Activated CD4-positive, alpha-beta T cell treated with anti-CD3 and anti-CD28 coated beads for 36 hours (primary cell): ENCODE measurements at places on chromosomes 13 and 19. TPM values are rescaled to one million over a fixed set of nuclear protein-coding genes. Genes with fewer than 3 reads are reported as not detected.

DNA sequence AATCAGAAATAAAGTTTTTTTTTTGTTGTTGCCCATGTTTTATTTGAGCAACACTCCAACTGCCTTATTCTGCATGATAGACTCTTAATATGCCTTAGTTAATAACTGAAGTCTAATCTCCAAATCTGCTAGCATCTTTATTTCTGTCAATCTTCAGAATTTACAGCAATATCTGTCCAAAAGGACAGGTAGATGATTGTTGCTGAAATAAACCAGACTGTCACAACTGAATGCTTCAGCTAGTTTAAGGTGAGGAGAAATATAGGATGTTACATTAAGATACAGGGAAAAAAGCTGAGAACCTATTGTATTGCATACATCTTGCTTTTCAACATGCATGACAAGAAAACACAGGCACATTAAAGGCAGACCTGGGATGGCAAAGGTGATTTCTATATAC is 204.3 kb downstream of the SLITRK1 start:
- no peak overlapping the region for H3K27ac ChIP-seq
- H3K36me3 ChIP-seq, result no peaks in the 10 kb centered on the region
- no peak for DNase-seq
- H3K4me1 ChIP-seq, result no peaks in the 10 kb centered on the region
- no peak overlapping the region for H3K4me3 ChIP-seq

- H3K36me3 ChIP-seq, result no peaks in the 10 kb centered on the region
- H3K4me3 ChIP-seq, result peak overlapping the region; percentile 74
- peak overlapping the region; percentile 14 for H3K27ac ChIP-seq
- H3K4me1 ChIP-seq, result peaks cover 44% of the 10 kb centered on the region
- no peaks in the 10 kb centered on the region for H3K27me3 ChIP-seq
Measured at GRCh38 chr19:45442778-45443461, 19.2 kb upstream of the ERCC1 start.

DNA sequence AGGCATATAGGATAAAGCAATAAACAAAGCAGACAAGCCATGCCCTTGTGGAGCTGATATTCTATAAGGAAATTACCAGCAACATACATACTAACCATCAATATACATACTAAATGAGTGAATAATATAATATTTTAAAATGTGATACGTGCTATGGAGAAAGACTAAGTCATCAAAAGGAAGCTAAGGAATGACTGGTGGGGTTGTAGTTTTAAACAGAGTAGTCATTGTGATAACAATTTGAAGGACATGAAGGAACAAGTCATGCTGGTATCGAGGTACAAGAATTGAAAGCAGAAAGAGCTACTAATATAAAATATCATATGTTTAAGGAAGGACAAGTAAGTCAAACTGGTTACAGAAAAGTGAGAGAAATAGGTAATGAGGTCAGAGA is 894.9 kb upstream of the PCDH9 start:
- no peak overlapping the region for H3K27ac ChIP-seq
- H3K4me1 ChIP-seq, result no peaks in the 10 kb centered on the region
- H3K27me3 ChIP-seq, result no peaks in the 10 kb centered on the region

DNA sequence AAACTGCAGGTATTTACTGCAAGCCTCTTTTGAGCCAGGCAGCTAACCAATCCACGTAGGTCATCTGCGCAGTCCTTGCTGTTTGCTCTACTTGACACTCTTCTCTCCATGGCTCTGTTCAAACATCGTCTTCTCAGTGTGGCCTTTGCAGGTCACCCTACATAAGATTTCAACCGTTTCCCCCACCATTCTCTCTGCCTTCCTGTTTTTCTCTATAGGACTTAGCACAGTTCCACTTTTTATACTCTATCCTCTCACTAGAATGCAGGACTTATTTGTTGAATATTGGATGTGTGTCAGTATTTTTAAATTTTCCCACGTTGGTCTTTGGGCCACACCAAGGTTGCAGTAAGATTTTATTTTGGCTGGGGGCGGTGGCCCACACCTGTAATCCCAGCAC is 1.7 kb upstream of the FBXW9 start:
- DNase-seq, result no peak
- no peaks in the 10 kb centered on the region for H3K27me3 ChIP-seq
- H3K4me1 ChIP-seq, result peaks cover 11% of the 10 kb centered on the region
- H3K36me3 ChIP-seq, result peaks cover 30% of the 10 kb centered on the region
- peak overlapping the region; percentile 48 for H3K27ac ChIP-seq
- peak overlapping the region; percentile 25 for H3K4me3 ChIP-seq

DNA sequence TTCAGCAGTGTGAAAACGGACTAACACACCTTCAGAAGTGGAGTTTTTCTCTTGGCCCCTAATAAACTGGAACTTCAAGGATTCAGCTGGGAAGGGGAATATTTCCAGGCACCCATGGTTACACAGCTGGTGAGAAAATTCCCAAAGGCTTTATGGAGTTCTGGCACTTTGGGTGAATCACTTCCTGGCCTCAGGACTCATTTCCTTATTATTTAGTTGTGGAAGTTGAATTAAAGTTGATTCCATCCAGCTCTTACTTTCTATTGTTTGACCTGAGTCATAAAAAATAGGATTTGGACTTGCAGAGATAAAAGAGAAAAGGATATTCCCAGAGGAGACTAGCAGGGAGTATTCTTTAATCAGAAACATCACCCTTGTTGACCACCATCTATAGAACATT is 882.1 kb downstream of the UQCRFS1 start:
- H3K27me3 ChIP-seq, result no peaks in the 10 kb centered on the region
- no peak for DNase-seq
- no peak overlapping the region for H3K4me3 ChIP-seq
- no peak overlapping the region for H3K27ac ChIP-seq
- H3K4me1 ChIP-seq, result no peaks in the 10 kb centered on the region

DNA sequence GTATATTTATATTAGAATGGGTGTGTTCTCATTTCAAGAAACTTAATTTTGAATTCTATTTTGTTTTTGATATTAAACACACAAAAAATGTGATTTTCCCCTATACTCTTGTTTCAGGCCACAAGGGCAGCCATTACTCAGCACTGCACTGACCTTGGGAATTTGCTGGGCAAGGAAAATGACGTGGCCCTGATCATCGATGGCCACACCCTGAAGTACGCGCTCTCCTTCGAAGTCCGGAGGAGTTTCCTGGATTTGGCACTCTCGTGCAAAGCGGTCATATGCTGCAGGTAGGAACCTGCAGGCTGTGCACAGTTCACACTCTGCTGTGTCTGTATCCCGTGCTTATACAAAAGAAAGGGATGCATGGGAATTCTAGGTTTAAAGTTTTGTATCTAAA is 327.3 kb downstream of the ATP8A2 start:
- peaks cover 7% of the 10 kb centered on the region for H3K27me3 ChIP-seq
- DNase-seq, result no peak
- H3K4me1 ChIP-seq, result no peaks in the 10 kb centered on the region
- H3K27ac ChIP-seq, result no peak overlapping the region

- no peak overlapping the region for H3K4me3 ChIP-seq
- peaks cover 6% of the 10 kb centered on the region for H3K27me3 ChIP-seq
- no peaks in the 10 kb centered on the region for H3K36me3 ChIP-seq
- H3K4me1 ChIP-seq, result no peaks in the 10 kb centered on the region
- no peak for DNase-seq
Measured at GRCh38 chr19:31597616-31598015, 248.4 kb upstream of the TSHZ3 start.

GRCh38 chr13:44132710-44133109 is 240.9 kb upstream of the SERP2 start:
- no peak overlapping the region for H3K27ac ChIP-seq
- no peak for DNase-seq
- no peaks in the 10 kb centered on the region for H3K36me3 ChIP-seq
- peaks cover 4% of the 10 kb centered on the region for H3K27me3 ChIP-seq
- H3K4me3 ChIP-seq, result no peak overlapping the region
- peaks cover 9% of the 10 kb centered on the region for H3K4me1 ChIP-seq

DNA sequence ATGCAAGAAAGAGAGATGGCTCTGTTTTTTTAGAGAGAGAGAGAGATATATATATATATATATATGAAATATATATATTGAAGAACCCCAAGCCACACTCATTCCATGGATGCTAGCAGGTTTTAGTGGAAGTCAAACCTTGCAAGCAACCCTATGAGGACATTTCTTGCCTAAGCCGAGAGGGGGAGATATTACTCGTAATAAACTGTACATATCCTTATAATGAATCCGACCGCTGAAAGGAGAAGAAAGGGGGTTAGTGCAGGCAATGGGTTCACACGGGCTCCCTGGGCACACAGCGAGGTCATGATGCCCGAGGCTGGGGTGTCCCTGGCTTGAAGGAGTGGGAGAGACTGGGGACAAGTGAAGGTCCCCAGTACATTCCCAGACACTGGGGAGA is 78.3 kb downstream of the IER2 start:
- no peak overlapping the region for H3K4me3 ChIP-seq

GRCh38 chr19:31283701-31284100 is 65.5 kb downstream of the TSHZ3 start:
- H3K27ac ChIP-seq, result no peak overlapping the region
- peaks cover 3% of the 10 kb centered on the region for H3K4me1 ChIP-seq
- H3K36me3 ChIP-seq, result no peaks in the 10 kb centered on the region

- no peak overlapping the region for H3K27ac ChIP-seq
- no peak overlapping the region for H3K4me3 ChIP-seq
- H3K36me3 ChIP-seq, result no peaks in the 10 kb centered on the region
- no peaks in the 10 kb centered on the region for H3K27me3 ChIP-seq
- no peaks in the 10 kb centered on the region for H3K4me1 ChIP-seq
- DNase-seq, result peak; percentile 16
Measured at GRCh38 chr13:77492982-77493381, 42.5 kb upstream of the SCEL start.

DNA sequence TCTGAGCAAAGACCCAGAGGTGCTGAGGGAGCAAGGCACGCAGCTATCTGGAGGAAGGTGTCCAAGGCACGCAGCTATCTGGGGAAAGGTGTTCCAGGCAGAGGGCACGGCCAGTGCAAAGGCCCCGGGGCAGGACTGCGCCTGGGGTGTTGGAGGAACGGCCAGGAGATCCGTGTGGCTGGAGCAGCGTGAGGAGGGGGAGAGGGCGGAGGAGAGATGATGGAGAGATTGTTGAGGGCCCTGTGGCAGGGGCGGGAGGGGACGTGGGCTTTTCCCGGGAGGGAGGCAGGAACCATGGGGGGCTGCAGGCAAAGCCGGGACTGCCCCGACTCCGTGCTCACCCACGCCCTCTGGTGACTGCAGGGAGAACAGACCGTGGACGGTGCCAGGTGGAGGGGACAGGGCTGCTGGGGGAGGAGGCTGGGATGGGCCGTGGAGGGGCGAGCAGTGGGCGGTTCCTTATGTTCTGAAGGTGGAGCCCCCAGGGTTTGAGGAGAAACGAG is 13.3 kb upstream of the MISP start:
- H3K27ac ChIP-seq, result no peak overlapping the region
- no peaks in the 10 kb centered on the region for H3K27me3 ChIP-seq
- H3K36me3 ChIP-seq, result no peaks in the 10 kb centered on the region
- no peak overlapping the region for H3K4me3 ChIP-seq

- no peak within 1 kb of the TSS for H3K4me3 ChIP-seq
- H3K27ac ChIP-seq, result no peak within 1 kb of the TSS
- H3K27me3 ChIP-seq, result no peaks in the 10 kb centered on the region
- no peak for DNase-seq
- H3K36me3 ChIP-seq, result no peaks in the 10 kb centered on the region
Measured at GRCh38 chr19:5851302-5851701, at the start of gene FUT3. Gene FUT3, minus strand, starts transcription at chr19:5851449.

GRCh38 chr19:13748169-13748828 is 16.0 kb upstream of the MRI1 start:
- peak overlapping the region; percentile 80 for H3K4me3 ChIP-seq
- H3K27ac ChIP-seq, result peak overlapping the region; percentile 84
- H3K27me3 ChIP-seq, result no peaks in the 10 kb centered on the region
- peaks cover 30% of the 10 kb centered on the region for H3K4me1 ChIP-seq

Gene PNMA8B
- 0.07 TPM for total RNA-seq

Gene ZNF728
- not detected for total RNA-seq

Gene CTXN1
- 0.47 TPM for total RNA-seq

Gene TUBA3C
- not detected for total RNA-seq

Gene MISP
- total RNA-seq, result 0.07 TPM

Gene ZNF579
- 7.2 TPM for total RNA-seq

Gene BEST2
- not detected for total RNA-seq

Gene PLK5
- total RNA-seq, result not detected
